Activated CD8-positive, alpha-beta memory T cell treated with anti-CD3 and anti-CD28 coated beads for 24 hours (primary cell): ENCODE measurements at places on chromosomes 16 and 17.

- DNase-seq: peak; percentile 86
These were observed 23.4 kb downstream of the GJD3 start for GRCh38 chr17:40340880-40341807.

DNA sequence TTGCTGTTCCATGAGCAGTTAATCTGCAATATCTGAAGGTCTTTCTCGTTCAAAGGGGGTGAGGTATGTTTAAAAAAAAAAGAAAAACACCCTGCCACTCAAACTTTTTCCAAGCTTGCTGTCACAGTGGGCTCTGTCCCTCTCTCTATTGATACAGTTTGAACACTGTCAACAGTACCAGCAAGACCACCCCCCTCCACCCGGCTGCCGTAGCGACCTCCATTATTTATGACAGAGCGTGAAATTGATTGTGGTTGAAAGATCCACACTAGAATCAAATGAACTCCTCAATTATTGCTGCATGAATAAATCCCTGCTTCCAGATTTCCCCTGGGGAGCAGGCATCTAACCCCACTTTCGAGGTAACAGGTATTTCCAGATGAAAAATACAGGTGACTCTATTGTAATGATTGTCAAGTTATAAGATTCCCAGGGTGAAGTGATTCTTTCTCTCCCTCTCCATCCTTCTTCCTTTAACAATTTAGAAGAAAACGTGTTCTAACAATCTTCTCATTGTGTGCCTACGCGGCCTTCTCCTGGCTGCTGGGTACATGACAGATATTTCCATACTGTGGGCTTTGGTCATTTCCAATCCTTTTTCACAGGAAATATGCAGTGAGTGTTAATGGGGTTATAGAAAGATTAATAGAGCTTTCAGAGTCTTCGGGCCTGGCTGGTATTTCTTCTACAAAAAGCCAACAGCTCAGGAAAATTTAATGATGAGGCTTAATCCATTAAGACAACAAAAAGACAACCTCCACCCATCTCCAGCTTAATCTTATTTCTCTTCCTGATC, 135.7 kb upstream of the C16orf82 start:
- DNase-seq: no peak

DNA sequence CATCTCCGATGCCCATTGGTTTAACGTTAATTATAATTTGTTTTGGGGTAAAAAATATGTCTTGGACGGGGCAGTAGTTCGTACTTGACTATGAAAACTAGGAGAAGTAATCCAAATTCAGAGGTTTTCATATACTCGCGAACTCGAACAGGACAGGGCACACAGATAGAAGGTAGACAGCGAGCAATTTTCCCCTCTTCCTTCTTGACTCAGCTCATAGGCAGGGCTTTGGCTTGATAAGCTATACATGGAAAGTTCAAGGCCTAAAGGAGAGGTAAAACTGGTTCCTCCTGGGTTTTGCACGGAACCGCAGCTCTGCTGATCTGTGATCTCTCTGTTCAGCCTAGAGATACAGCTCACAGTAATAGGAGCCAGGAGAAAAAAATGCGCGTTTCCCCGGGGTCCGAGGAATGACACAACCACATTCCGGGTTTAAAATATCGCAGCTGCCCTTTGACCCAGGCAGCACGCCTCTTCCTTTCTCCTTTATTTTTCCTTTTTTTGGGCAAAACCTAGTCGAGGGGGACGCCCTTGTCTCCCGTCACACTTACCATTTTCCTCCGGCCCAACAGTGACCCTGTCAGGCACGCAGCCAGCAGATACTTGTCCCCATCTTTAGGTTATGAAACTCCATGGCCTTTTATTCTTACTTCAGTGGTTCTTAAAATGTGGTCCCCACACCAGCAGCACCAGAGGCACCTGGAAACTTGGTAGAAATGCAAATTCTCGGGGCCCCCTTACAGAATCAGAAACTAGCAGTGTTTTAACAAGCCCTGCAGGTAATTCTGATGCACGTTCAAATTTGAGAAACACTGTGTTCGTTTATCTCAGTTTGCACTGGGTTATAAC, 1.7 kb upstream of the LASP1 start:
- DNase-seq: peak; percentile 66

DNA sequence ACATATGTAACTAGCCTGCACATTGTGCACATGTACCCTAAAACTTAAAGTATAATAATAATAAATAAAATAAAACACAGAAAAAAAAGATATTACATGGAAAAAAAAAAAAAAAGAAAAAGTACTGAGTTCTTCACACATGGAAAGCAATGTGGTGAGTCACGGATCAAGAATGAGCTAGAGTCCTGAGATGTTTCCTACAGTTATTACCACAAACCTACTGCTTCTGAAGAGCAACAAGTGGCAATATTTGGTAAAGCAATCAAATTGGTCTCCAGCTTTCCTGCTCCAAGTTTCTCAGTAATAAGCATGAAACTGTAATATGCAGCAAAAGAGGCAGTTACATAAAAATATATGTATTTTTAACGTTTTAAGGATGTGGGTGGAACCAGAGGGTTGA, 223.3 kb upstream of the SALL1 start:
- DNase-seq: no peak

DNA sequence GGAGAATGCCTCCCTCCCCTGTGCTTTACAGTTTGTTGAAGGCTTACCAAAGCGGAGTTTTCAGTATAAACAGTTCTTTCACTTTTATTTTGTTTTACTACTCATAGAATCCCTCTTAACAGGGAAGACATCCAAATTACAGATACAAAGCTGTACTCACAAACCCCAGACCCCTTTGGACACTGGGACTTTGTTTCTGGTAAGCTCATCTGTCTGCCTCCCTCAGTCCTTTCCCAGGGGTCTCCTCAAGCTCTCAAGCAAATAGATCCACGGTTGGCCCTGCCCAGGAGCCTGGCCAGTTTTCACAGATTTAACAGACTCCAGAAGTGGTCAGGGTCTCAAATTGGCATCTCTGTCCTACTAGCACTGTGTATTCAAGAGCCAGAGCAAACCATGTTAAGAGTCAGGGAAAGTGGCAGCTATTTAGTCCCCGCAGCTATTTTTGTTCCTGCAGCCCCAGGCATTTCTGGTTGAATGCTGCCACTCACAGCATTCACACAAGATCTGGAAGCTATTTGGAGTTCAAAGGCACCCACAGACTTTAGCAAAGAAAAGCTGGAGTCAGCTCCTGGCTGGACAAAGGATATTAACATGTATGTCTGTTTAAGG, 54.2 kb downstream of the TMEM100 start:
- no peak for DNase-seq

DNA sequence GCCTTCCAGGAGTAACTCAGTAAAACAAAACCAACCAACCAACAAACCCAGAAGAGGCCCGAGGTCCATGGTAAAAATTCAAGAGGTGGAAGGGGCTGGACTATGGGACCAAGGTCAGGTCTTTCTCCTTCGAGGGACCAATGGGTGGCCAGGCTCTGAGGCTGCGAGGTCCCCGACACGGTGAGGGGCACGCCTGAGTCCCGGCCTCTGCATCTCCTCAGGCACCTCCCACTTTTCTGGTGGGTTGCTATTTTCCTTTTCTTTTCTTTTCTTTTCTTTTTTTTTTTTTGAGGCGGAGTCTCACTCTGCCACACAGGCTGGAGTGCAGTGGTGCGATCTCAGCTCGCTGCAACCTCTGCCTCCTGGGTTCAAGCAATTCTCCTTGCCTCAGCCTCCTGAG, 18.0 kb downstream of the CD7 start:
- DNase-seq: no peak

- DNase-seq: no peak
These were observed 3.6 kb downstream of the C17orf58 start for GRCh38 chr17:67992548-67993152.

DNA sequence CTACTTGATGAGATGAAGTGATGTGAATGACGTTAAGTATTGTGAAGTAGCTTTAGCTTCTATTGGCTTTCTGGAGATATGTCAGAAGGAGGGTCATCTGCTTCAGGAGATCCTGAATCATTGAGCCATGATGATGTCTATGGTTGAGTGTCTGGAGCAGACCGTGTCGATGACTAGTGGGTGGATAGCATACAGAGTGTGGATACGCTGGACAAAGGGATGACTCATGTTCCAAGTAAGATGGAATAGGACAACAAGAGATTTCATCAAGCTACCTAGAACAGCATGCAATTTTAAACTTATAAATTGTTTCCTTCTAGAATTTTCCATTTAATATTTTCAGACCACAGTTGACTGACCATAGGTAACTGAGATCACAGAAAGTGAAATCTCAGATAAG, 116.1 kb upstream of the RBBP6 start:
- DNase-seq: no peak

DNA sequence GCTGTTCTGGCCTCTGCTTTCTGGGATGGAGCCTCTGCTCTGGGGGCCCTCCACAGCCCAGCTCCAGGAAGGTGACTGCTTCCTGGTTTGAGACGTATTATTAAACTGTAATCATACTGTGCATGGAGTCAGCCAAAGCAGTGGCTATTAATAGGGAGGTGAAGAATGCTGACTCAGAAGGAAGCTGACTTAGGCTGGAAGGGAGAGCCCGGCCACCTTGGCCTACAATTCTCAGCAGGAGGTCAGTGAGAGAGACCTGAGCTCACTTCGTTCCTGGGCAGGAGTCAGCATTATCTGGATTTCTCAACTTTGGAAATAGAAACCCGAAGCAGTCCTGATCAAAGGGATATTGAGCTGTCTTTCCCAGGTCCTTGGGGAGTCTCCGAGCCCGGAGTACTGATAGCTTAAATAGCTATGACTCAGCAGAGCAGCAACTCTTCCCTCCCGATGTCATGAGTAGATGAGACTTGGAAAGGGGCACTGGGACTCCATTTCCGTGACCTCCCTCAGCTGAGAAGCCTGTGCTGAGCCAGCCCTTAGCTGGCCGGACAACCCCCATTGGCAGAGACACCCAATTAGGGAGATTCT, 91.8 kb downstream of the YPEL2 start:
- no peak for DNase-seq

GRCh38 chr16:19356024-19356952, 61.4 kb upstream of the TMC5 start:
- DNase-seq: no peak

DNA sequence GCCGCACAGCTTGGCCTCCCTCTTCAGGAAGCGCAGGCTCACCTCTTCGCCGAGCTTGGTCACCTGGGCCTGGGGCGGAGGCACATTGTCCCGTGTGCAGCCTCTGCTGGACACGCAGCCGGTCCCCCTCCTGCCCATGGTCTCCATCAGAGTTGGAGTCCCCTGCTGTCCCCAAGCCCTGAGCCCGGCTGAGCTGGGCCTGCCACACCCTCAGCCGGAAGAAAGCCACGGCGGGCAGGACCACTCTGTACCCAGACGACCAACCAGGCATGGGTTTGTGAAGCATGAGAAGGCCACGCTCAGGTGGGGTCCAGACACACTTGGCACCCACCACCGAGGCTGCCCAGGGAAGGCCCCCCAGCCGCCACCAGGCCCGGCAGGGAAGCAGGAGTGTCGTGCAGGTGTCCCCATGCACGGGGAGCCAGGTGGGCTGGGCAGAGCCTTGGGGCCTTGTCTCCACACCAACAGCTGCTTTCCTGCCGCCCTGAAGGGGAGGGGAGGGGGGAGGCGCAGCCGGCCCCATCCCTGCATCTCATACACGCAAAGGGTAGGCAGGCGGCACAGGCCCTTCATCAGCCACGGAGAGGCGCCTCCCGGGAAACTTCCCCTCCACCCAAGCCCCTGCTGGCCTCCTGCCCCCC, 5.2 kb downstream of the CCDC154 start:
- no peak for DNase-seq

DNA sequence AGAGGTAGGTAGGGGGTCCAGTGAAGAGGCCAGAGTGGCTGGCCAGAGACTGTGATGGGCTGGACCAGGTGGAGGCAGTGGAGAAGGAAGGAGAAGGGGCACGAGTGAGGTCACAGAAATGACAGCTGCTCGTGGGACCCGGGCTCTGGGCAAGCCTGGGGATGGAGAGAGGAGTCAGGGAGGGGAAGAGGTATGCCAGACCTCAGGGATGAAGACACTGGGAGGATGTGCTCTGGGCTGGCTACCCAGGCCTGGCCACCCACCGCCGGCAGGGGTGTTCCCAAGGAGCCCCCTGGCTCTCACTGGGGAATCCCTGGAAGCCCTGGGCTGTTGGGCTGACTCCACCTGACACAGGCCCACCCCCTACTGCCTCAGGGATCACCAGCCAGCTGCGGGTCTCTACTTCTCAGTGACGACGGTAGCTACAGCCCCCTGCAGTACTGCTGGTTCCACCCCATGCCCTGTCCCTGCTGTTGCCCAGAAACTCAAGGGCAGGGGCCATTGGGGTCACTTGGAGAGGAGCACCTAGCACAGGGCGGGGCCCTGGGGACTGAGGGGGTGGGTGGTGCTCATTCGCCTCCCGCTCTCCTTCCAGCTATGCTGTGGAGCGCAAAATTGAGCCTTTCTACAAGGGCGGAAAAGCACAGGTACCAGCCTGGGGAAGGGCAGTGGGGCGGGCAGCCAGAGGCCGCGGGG, 1.8 kb downstream of the TBL3 start:
- no peak for DNase-seq

- DNase-seq: no peak
These were observed 1.5 kb downstream of the CRK start for GRCh38 chr17:1454541-1454940.

- DNase-seq: no peak
These were observed 11.4 kb upstream of the C16orf78 start for GRCh38 chr16:49362230-49362629.

GRCh38 chr17:3796110-3796821, 4.7 kb downstream of the ITGAE start:
- DNase-seq: peak; percentile 91

DNA sequence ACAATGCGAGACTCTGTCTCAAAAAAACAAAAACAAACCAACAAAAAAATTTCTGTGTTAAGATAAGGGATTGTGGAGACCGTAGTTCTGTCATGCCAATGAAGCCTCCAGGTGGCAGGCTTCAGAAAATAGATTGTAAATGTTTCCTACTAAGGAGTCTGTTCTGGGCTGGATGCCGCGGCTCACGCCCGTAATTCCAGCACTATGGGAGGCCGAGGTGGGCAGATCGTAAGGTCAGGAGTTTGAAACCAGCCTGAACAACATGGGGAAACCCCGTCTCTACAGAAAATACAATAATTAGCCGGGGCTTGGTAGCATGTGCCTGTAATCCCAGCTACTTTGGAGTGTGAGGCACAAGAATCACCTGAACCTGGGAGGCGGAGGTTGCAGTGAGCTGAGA, 4.4 kb upstream of the SNX29 start:
- DNase-seq: no peak

GRCh38 chr17:6435968-6436367, 1.0 kb upstream of the AIPL1 start:
- DNase-seq: peak; percentile 78
